ENCODE measurements at places on chromosomes 12 and 14.

- peaks cover 7% of the 10 kb centered on the region for H3K36me3 ChIP-seq
- H3K27me3 ChIP-seq: no peaks in the 10 kb centered on the region
These were observed 58.4 kb downstream of the DCAF5 start for GRCh38 chr14:69094481-69094880.

GRCh38 chr12:23474438-23474976 lies 475.0 kb downstream of the SOX5 start:
- no peaks in the 10 kb centered on the region for H3K27me3 ChIP-seq
- no peak for DNase-seq
- H3K27ac ChIP-seq: no peak overlapping the region

DNA sequence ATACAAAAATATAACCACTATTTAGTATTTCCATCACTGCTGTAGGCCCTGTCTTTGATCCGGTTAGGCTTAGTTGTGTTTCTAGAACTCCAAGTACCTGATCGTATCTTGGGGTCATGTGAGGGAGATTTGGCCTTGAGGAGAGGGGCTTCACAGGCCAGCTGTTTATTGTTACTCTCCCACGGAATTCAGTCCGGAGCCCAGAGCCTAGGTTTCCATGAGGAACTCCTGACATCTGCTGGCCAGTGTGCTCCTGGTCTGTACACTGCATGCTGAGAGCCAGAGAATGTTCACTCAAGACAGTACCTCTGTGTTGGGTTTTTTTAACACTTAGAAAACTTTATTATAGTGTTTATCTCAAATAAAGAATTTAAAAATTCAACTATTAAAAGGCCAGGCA lies 341.0 kb upstream of the TMEM132C start:
- H3K27me3 ChIP-seq: no peaks in the 10 kb centered on the region
- no peaks in the 10 kb centered on the region for H3K36me3 ChIP-seq
- no peak overlapping the region for H3K4me3 ChIP-seq
- no peaks in the 10 kb centered on the region for H3K4me1 ChIP-seq

- peak overlapping the region; percentile 62 for H3K27ac ChIP-seq
- no peaks in the 10 kb centered on the region for H3K27me3 ChIP-seq
- no peak overlapping the region for H3K4me3 ChIP-seq
- H3K36me3 ChIP-seq: no peaks in the 10 kb centered on the region
These were observed 269.7 kb downstream of the RAD51B start for GRCh38 chr14:68089146-68089731.

GRCh38 chr12:127635838-127636237 lies 631.1 kb upstream of the TMEM132C start:
- no peaks in the 10 kb centered on the region for H3K36me3 ChIP-seq
- no peaks in the 10 kb centered on the region for H3K4me1 ChIP-seq
- no peak for DNase-seq
- no peak overlapping the region for H3K4me3 ChIP-seq

GRCh38 chr14:50974118-50974517 lies 29.8 kb upstream of the PYGL start:
- no peaks in the 10 kb centered on the region for H3K36me3 ChIP-seq
- H3K27me3 ChIP-seq: no peaks in the 10 kb centered on the region
- DNase-seq: no peak

GRCh38 chr14:21913759-21914158 lies 240.1 kb upstream of the OR4E1 start:
- no peaks in the 10 kb centered on the region for H3K36me3 ChIP-seq
- H3K27ac ChIP-seq: no peak overlapping the region
- no peaks in the 10 kb centered on the region for H3K4me1 ChIP-seq
- no peak overlapping the region for H3K4me3 ChIP-seq
- peak; percentile 82 for DNase-seq

GRCh38 chr12:116150001-116150400 lies 127.5 kb downstream of the MED13L start:
- no peak overlapping the region for H3K4me3 ChIP-seq
- no peaks in the 10 kb centered on the region for H3K27me3 ChIP-seq
- H3K36me3 ChIP-seq: no peaks in the 10 kb centered on the region
- H3K4me1 ChIP-seq: peaks cover 16% of the 10 kb centered on the region

- peaks cover 16% of the 10 kb centered on the region for H3K4me1 ChIP-seq
- no peaks in the 10 kb centered on the region for H3K36me3 ChIP-seq
- DNase-seq: no peak
- peak overlapping the region; percentile 75 for H3K27ac ChIP-seq
- no peaks in the 10 kb centered on the region for H3K27me3 ChIP-seq
These were observed 1.0 kb upstream of the ADCY6 start for GRCh38 chr12:48789858-48790326.

DNA sequence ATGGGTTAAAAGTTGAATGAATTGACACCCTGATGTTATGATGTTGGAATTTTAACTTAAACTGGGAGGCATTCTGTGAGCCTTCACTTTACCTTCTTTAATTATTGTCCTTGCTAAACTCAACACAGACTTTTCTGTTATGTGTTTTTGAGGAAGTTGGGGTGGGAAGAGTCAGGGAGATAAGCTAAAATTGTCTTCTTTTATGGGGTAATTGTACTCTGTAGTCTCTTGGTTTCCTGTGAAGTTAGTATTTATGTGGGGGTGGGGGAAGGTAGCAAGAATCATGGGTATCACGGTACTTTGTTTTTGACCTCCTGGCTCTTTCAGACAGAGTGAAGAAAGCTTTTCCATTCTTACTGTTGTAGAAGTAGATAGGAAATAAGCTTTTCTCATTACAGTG lies 32.9 kb downstream of the RAB21 start:
- no peak overlapping the region for H3K27ac ChIP-seq
- H3K27me3 ChIP-seq: no peaks in the 10 kb centered on the region
- no peak for DNase-seq
- H3K36me3 ChIP-seq: peaks cover 5% of the 10 kb centered on the region
- H3K4me3 ChIP-seq: no peak overlapping the region
- no peaks in the 10 kb centered on the region for H3K4me1 ChIP-seq

GRCh38 chr14:50530358-50530757 lies 2.0 kb downstream of the MAP4K5 start:
- peaks cover 7% of the 10 kb centered on the region for H3K4me1 ChIP-seq
- H3K27me3 ChIP-seq: no peaks in the 10 kb centered on the region
- no peak for DNase-seq
- H3K27ac ChIP-seq: no peak overlapping the region
- no peak overlapping the region for H3K4me3 ChIP-seq

DNA sequence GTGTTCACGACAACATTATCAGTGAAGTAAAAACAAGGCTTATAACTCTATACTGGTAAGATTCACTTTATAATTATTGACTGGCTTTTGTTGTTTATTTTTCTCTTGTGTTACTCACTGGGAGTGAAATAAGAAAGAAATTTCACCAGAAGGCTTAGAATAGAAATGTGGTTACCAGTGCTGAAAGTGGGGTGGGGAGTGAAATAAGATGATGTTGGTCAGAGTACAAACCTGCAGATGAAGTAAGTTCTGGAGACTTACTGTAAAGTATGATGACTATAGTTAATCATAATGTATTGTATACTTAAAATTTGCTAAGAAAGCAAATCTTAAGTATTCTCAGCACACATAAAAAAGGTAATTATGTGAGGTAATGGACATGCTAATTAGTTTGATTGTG lies 198.4 kb downstream of the KLHL28 start:
- H3K4me1 ChIP-seq: no peaks in the 10 kb centered on the region
- no peak for DNase-seq
- H3K27ac ChIP-seq: no peak overlapping the region
- no peak overlapping the region for H3K4me3 ChIP-seq
- H3K36me3 ChIP-seq: no peaks in the 10 kb centered on the region

GRCh38 chr14:74476107-74476506 lies 17.0 kb downstream of the NPC2 start:
- H3K4me1 ChIP-seq: peaks cover 17% of the 10 kb centered on the region
- H3K27me3 ChIP-seq: no peaks in the 10 kb centered on the region
- DNase-seq: no peak
- H3K36me3 ChIP-seq: peaks cover 38% of the 10 kb centered on the region

DNA sequence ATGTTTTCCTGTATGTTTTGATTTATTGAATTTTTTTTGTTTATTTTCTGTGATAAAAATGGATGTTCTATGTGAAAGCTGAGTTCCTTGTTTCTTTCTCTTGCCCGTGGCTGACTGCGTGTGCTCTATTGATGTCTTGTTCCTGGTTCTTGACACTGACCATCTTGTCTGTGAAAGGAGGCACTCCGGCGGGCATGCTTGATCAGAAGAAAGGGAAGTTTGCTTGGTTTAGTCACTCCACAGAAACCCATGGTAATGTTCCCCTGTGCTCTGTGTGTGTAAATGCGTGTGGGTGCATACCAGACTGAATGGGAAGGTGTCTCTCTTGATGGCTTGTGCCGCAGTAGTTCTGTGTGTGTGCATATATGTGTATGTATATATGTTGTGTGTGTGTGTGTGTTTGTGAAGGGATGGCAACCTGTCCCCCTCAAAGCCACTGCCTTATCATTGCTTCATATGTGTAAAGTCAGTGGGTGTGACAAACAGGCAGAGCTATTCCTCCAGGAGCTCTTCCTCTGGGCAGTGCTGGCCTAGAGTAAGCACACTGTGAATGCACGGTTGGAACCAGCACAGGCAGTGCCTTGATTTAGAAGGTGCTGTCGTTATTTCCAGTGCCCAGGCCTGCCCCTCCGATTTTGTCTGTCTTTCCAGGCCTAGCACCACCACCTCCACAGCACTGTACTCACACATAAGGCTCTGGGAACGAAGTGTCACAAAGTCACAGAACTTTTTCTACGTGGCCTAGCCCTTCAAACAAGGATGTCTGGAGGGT lies 247.3 kb upstream of the FKBP4 start:
- H3K4me1 ChIP-seq: peaks cover 6% of the 10 kb centered on the region
- DNase-seq: no peak
- H3K27me3 ChIP-seq: no peaks in the 10 kb centered on the region
- H3K27ac ChIP-seq: no peak overlapping the region
- H3K36me3 ChIP-seq: no peaks in the 10 kb centered on the region

DNA sequence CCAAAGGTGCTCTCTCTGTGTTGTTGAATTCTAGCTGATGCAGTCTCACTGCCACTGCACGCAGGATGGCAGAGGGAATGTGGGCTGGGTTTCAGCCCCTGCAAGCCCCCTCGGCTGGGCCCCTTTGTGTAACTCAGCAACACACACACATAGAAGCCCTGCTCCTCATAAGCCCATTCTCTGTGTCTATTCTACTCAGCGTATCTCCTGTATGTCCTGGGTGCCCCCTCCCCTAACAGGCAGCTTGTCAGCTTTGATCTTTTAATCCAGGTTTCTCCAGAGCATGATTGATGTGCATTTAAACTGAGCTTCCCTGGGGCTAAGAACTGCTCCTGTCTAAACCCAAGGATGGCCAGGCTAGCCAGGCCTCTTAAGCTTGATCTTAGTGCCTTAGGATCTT lies 43.0 kb downstream of the SRRM4 start:
- H3K4me3 ChIP-seq: no peak overlapping the region
- no peaks in the 10 kb centered on the region for H3K36me3 ChIP-seq
- no peak overlapping the region for H3K27ac ChIP-seq
- no peaks in the 10 kb centered on the region for H3K27me3 ChIP-seq
- no peaks in the 10 kb centered on the region for H3K4me1 ChIP-seq

- no peaks in the 10 kb centered on the region for H3K27me3 ChIP-seq
- H3K27ac ChIP-seq: no peak overlapping the region
- DNase-seq: no peak
- peaks cover 3% of the 10 kb centered on the region for H3K4me1 ChIP-seq
These were observed 8.0 kb downstream of the KLHL33 start for GRCh38 chr14:20428010-20428365.

GRCh38 chr12:45050751-45051571 lies at the start of gene DBX2:
Gene DBX2, minus strand, starts transcription at chr12:45051099. Its CDS starts 172 bp downstream, at chr12:45050927.
- H3K36me3 ChIP-seq: no peaks in the 10 kb centered on the region
- peak within 1 kb of the TSS; percentile 90 for H3K4me3 ChIP-seq
- H3K27ac ChIP-seq: no peak within 1 kb of the TSS
- no peaks in the 10 kb centered on the region for H3K4me1 ChIP-seq
- H3K27me3 ChIP-seq: peaks cover 24% of the 10 kb centered on the region

DNA sequence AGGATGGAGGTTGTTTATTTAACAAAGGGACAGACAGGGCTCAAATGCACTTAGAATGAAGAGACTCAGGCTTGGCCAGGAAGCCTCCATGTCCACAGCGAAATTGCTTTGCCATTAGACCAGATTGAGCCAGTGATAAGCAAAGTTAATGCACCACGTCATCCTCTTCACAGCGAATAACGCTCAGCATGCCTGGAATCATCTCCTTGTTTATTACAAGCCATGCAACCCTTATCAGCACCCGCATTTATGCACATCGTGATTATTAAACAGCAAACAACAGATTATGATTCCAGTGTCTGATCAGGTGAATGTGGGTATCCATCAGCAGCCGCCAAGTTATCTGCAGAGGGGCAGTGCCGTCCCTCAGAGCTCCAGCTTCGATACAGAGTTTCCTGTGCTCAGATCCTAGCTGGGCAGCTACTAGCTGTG lies 175.0 kb upstream of the TMEM132C start:
- H3K36me3 ChIP-seq: no peaks in the 10 kb centered on the region
- H3K27ac ChIP-seq: no peak overlapping the region
- H3K4me1 ChIP-seq: no peaks in the 10 kb centered on the region
- no peaks in the 10 kb centered on the region for H3K27me3 ChIP-seq
- DNase-seq: no peak

GRCh38 chr14:31169877-31170276 lies 37.7 kb downstream of the HECTD1 start:
- no peak overlapping the region for H3K27ac ChIP-seq
- DNase-seq: no peak
- no peaks in the 10 kb centered on the region for H3K27me3 ChIP-seq
- H3K36me3 ChIP-seq: peaks cover 19% of the 10 kb centered on the region
- no peak overlapping the region for H3K4me3 ChIP-seq

DNA sequence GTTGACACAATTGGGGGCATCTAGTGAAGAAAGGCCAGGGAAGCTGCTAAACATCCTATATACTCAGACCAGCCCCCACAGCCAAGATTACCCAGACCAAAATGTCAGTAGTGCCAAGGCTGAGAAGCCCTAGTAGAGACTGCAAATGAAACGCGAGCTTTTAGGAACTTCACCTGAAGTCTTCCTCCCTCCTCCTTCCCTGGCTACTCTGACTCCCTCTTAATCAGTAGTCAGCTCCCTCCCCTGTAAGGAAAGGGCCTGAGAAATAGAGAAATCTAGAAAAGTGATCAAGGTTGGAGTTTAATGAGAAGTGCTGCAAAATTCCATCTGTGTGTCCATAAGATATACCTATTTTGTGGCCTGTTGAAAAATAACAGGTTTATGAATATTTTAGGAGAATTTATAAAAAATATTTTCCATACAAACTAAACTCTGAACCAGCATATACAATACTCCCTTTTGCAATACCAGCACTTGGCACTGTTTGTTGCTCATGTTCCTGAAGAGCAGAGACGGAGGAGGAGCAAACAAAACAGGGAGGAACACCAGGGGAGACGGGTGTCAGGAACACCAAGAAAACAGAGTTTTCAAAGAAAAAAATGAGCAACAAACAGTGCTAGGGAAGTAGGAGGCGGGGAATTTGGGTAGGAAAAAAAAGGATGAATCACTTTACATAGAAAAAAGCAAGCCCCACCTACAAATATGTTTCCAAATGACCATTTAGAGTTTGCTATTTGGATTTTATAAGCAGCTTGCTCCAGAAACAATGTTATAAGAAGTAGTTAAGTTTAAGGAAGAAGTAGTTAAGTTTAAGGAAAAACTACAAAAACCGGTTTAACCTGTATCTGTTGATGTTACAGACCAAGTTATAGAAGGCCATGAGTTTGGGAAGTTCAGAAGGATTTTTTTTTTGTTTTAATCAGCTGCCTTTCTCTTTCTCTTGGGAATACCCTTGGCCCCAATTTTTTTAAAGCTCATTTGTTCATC lies 282.1 kb upstream of the GRIP1 start:
- no peaks in the 10 kb centered on the region for H3K36me3 ChIP-seq
- no peaks in the 10 kb centered on the region for H3K27me3 ChIP-seq
- no peak for DNase-seq
- H3K4me3 ChIP-seq: no peak overlapping the region

- H3K27me3 ChIP-seq: no peaks in the 10 kb centered on the region
- no peaks in the 10 kb centered on the region for H3K4me1 ChIP-seq
- no peak for DNase-seq
These were observed 153.4 kb upstream of the PDZRN4 start for GRCh38 chr12:41034686-41035085.

GRCh38 chr12:121114806-121115205 lies 17.9 kb upstream of the P2RX7 start:
- no peaks in the 10 kb centered on the region for H3K36me3 ChIP-seq
- H3K4me1 ChIP-seq: no peaks in the 10 kb centered on the region
- H3K4me3 ChIP-seq: no peak overlapping the region
